ENCODE measurements at places on chromosomes 7 and 10.

- DNase-seq, result no peak
These were observed 5.2 kb downstream of the SPOCK2 start for GRCh38 chr10:72082856-72083789.

DNA sequence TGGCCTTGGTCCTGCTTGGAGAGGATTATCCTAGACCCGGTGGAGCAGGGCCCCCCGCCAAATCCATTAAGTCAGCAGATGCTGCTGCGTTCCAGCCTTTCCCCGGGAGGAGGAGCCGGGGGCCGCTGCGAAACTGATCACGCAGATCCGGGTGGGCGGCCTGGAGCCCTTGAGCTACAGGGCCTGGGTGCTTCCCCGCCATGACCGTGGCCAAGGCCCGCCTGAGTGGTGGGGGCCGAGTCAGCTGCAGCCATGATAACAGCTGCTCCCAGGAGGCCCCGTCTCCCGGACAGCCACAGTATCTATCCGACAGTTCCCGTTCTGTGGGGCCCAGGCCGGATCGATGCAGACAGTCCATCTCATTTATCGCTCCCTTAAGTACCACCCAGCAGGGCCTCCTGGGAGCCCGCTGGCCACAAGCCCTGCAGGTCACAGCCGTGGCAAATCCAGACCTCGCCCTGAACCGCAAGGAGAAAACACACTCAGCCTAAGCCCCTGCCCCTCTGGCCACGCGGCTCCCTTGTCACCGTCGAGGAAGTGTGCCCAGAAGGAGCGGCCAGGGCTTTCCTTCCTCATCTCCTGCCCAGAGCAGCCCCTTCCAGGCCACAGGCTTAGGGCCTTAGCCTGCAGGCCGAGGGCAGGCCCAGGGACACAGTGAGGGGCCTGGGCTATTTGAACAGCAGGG lies 34.4 kb upstream of the SLC29A4 start:
- no peak for DNase-seq

- DNase-seq, result no peak
These were observed 6.7 kb upstream of the GSDME start for GRCh38 chr7:24764011-24764410.

DNA sequence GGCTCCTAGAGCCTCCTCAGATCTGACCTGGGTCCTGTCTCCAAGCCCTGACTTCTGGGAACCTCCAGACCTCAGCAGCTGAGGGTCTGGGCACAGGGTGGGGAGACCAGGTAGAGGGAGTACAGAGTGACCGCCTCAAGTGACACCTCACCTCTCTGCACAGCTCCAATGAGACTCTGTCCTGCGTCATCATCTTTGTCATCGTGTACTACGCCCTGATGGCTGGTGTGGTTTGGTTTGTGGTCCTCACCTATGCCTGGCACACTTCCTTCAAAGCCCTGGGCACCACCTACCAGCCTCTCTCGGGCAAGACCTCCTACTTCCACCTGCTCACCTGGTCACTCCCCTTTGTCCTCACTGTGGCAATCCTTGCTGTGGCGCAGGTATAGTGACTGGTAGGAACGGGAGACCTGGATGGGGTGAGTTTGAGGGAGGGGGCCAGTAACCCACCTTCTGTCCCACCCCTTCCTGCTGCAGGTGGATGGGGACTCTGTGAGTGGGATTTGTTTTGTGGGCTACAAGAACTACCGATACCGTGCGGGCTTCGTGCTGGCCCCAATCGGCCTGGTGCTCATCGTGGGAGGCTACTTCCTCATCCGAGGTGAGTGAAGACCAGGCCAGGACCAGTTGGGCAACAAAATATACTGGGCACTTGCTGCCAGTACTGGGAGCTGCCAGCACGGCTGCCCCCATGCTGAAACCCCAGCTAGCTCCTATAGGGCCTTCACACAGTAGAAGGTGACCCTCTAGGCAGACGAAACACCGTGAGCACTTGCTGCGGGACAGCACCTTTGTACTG lies 17.8 kb downstream of the SMO start:
- no peak for DNase-seq

DNA sequence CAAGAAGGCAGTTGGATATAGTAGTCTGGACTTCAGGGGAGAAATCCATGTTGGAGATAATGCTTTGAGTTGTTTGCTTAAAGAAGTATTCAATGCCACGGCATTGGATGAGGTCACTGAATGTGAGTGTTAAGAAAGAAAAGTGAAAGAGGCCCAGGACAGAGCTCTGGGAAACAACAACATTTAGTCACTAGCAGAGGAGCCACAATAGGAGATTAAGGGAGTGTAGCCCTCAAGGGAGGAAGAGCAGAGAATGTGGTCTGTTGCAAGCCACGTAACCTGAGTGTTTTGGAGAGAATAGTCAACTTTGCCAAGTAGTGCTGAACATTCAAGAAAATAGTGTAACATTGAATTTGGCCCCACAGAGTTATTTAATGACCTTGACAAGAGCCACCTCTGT lies 114.7 kb downstream of the MYO3A start:
- no peak for DNase-seq

DNA sequence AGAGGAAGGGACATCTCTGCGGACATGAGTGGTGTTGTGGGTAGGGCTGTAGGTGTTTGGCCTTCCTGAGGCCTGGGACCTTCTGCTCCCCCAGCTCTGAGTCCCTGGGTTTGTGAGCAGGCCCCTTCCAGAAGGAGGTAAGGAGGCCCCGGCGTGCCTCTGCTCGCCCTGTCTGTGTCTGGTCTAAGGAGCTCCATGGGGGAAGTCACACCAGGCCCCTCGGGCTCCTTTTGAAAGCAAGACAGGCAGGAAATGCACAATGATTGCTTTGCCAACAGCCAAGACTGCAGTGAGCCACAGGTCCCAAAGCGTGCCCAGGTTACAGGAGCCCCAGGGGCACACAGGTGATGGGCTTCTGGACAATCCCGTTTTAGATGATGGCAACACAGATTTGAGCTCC lies 89.5 kb downstream of the FAM53B start:
- DNase-seq, result no peak

DNA sequence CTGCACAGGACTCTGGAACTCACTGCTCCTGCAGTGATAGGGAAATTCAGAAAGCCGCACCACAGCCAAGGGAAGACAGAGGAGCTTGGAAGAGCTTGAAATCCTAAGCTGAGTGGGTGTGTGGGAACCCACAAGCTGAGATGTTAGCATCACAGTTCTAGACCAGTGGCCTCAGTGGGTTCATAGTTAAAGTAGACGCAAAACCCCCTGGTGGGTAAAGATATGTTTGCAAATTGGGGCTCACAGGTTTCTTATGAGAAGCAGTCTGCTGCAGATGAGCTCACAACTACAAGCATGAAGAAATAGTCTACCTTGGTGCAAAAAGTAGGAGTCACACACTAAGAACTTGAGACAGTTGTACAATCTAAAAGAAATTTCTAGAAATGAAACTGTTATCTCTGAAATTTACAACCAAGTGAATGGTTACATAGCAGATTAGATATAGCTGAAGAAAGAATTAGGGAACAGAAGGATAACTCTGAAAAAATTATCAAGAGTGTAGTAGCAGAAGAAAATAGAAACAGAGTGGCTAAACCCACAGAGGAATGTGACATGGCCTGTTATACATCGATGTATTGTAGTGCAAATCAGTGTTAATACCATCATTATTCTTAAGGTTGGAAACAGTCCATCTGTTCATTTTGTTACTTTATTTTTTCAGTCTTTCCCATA lies 77.2 kb downstream of the DYNC2I1 start:
- no peak for DNase-seq

DNA sequence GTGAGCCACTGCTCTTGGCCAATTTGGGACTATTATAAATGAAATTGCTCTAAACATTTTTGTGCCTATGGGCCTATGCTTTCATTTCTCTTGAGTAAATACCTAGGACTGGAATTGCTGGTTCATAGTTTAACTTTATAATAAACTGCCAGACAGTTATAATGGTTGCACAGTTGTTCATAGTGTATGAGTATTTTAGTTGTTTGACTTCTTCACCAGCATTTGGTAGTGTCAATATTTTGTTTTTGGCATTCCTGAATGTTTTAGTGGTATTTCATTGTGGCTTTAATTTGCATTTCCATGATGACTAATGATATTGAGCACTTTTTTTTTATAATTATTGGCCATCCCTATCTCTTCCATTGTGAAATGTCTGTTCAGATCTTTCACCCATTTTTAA lies 29.5 kb downstream of the PLEKHA8 start:
- DNase-seq, result no peak

- no peak for DNase-seq
These were observed 12.4 kb downstream of the CAMK2B start for GRCh38 chr7:44313016-44313415.

DNA sequence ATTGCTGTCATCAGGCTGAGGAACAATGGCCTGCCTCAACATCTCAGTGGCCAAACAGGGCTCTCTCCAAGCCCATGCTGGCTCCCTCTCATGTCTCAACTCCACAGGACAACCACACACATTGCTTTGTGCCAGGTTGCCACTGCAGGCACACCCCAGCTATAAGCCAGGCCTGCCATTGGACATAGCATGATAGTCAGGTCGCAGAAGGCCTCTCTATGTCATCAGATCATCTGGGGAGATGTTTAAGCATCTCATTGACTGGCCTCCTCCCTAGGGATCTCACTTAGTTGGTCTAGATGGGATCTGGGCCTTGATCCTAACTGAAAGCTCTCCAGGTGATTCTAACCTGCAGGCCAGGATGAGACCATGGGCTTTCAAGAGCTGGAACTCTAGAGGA lies 257.2 kb downstream of the GRID1 start:
- no peak for DNase-seq

- no peak for DNase-seq
These were observed 130.5 kb downstream of the CDK14 start for GRCh38 chr7:90726623-90727022.

DNA sequence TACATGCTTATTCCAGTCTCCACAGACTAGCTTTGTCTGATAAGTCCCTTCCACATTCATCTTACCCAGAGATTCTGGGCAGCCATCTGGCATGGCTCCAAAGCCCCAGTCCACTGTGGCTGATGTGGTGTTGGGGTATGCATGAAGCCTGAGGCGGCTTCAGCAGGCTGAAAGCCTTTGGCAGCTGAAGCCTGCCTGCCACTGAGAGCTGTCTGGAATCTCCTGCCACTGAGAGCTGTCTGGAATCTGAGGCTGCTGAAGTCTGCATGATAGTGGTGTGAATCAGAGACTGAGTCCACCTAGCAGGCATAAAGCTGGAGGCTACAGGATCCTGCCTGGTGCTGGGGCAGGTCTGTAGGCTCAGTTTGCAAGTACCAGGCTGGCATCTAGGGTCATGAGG lies 87.1 kb downstream of the DYNC1I1 start:
- no peak for DNase-seq

GRCh38 chr10:70648427-70648826 lies 23.9 kb upstream of the ADAMTS14 start:
- no peak for DNase-seq

DNA sequence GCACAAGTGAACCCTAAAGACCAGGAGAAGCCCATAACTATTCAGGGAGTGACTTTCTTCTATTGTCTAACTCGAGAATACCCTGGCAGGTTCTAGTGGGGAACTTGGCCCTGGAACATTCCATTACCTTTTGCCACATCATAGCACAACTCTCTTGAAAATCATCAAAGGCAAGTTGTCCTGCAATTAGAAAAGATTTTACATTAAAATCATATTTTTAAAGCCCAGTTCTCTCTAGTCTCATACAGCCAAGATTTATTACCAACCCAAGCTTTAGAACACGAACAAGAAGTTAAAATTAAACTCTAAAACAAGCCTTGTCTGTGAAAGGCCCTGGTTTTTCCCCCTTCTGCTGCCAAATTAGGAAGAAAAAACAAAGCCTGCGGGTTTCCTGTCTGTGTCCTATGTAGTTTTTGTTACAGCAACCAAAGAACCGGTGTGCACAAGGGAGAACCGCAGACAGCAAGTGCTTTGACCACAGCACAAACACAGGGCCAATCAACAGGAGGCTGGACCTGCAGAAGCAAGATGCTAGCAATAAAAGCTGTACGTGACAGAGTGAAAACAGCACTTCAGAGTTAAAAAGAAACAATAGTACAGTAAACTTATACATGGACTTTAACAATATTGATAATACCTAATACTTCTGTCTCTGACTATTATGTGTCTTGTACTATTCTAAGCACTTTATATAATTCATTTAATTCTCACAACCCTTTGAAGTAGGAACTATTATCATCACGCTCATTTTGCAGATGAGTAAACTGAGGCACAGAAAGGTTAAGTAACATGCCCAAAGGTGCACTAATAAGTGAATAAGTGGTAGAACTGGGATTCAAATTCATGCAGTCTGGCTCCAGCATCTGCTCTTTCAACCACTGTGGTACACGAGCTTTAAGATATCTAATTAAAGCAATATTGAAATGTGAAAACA lies 65.8 kb downstream of the STK17A start:
- DNase-seq, result peak; percentile 60

DNA sequence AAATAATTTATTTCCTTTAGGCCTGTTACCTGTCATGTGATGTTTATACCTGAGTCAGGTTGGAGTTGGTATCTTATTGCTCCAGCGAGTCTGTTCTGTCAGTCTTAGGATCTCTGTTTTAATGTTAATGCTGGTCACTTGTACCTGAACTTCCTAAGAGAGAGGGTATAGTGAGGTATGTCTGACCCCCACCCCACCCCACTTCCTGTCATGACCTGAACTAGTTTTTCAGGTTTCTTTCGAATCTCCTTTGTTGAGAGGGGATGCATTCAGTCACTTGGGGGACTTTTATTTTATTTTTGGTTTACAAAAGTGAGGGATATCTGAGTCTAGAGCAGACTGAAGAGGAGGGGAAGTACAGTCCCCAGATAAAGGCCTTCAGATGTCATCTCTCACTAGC lies 769.0 kb upstream of the COBL start:
- DNase-seq, result no peak

GRCh38 chr7:77501192-77501515 lies 35.9 kb upstream of the PTPN12 start:
- DNase-seq, result no peak

- peak; percentile 84 for DNase-seq
These were observed 726 bp upstream of the INSIG1 start for GRCh38 chr7:155296788-155297516.

GRCh38 chr10:97517778-97518300 lies 19.1 kb downstream of the UBTD1 start:
- DNase-seq, result no peak

- DNase-seq, result no peak
These were observed 255.6 kb upstream of the HABP2 start for GRCh38 chr10:113297226-113297625.

DNA sequence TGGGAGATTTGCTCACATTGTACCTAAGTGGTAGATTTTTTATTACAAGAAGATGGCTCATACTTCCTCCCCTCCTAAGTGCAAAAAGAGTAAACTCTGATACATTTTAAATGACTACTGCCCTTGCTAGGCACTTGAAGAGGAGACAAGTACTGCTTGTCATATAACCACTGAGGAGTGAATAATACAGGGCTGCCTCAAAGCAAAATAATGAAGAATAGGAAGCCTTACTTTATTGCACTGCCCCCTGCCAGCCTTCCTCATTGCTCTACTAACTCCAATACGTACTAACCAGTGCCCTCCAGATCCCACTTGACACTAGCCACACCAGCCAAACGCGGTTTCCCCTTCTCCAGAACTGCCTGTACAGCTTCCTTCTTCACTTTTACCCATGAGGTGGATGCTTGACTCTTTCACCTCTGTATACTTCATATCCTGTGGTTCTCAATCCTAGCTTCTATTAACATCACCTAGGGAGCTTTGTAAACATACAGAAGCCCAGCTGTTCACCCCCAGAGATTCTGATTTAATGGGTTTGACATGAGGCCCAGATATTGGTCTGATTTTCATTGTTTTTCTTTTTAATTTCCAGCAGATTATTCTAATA lies 11.7 kb upstream of the MTERF1 start:
- DNase-seq, result no peak

- DNase-seq, result no peak
These were observed 495.7 kb downstream of the INHBA start for GRCh38 chr7:41207141-41207540.

GRCh38 chr7:1175967-1176851 lies 16.2 kb upstream of the ZFAND2A start:
- DNase-seq, result peak; percentile 93
